ENCODE measurements at places on chromosomes 6 and 20.
A peak's percentile ranks its signal among the peaks of the same experiment; 100 is the strongest.

DNA sequence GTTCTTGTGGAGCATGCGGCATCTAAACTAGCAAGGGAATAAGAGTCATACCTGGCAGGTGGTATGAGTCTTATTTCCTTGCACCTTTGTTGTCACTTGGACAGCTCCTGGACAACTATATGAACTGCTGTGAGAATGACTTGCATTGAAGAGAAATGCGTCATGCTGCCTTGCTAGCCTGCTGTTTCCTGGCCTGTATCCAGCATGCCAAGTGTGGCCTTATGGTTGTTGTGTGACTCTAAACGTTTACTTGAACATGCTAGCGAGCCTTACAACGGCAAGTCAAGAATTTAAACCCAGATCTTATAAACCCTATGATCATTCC lies 90.4 kb downstream of the CEP162 start:
- no peak for DNase-seq

DNA sequence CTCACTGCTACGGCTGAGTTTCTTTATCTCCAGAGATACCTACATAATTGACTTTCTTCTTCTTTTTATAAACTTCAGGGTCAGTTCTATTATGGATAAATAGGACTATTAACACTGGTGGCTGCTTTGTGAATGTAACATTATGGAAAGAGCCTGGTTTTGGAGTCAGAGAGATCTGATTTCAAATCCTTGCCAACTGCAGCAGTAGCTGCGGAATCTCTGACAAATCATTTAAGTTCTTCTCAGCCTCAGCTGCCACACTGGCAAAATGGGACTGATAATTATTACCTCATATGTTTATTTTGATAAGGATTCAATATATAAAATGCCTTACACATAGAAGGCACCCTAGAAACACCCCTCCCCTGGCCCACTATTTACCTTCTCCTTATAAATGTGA lies 160.5 kb downstream of the BACH2 start:
- DNase-seq, result no peak

GRCh38 chr6:73680289-73680918 lies 15.6 kb upstream of the CD109 start:
- DNase-seq, result no peak

DNA sequence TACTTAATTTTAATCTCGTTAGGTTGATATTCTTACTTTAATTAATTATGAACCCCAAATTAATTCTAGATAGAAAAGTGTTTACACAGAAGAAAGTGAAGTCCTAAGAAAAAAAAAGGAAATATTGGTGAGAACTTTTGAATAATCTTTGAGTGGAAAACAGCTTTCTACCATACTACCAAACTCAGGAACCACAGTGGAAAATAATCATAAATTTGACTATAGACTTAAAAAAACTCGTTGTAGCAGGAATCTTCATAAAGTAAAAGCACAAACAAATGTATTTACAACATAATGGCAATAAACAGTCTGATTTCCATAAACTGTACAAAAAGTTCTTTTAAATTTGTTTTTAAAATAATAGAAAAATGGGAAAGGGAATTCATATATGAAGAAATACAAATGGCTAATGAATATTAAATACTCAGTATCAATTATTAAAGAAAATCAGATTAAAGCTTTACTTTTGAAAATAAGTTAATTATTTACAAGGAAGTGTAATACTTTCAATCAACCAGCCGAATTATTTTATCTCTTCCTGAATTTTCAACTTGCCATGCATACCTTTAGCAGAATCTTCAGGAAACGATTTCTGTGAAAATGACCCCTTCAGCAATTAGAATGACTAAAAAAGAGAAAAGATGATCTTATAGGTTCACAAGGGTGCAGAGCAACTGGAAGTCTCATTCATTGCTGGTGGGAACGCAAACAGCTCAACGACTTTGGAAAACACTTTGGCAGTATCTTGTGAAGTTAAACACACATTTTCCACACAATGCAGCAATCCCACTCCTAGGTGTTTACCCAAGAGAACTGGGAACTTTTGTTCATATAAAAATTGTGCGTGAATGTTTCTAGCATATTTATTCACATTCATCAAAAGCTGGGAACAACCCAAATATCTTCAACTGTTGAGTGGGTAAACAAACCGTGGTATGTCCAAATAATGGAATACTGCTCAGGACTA lies 38.5 kb upstream of the BMP6 start:
- DNase-seq, result no peak

- no peak for DNase-seq
Observed at GRCh38 chr6:160217073-160217472, 41.5 kb downstream of the SLC22A2 start.

DNA sequence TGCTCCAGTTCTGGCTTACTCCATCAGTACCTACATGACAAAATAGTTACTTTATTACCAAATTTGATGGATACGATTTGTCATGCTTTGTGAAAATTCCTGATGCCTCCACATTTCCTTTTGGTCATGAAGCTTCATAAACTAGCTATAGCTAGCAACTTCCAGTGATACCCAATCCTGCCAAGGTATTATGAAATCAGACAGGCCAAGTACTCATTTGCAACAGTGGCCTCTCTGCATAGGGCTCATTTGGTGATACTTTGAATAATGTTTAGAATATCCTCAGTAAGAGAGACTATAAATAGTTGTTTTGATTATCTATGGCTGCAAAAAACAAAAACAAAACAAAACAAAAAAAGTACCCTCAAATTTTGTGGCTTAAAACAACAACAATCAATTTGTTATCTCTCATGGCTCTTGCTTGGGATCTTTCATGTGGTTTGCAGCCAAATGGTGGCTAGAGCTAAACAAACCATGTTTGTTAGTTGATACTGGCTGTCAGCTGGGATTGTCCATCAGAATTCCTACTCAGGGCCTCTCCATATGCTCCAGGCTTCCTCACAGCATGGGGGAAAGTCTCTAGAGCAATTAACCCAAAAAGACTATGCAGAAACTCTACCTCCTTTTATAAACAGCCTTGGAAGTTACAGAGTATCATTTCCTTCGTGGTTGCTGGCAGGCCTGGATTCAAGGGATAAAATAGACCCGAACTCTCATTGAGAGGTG lies 10.1 kb upstream of the PRL start:
- DNase-seq, result no peak

DNA sequence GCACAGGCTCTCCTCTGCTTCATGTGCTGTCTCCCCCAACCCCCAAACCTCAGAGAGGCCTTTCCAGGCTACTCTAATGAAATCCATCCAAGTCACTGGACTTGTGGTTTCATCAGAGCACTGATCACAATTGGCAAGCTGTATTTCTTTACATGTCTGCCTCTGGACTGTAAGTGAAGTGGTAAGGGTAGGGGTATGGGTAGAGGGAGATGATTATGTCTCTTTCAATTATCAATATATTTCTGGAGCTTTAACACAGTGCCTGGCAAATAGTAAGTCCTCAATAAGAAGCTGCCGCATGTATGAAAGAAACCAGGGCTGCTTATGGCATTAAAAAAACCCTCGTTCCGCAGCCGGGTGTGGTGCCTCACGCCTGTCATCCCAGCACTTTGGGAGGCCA lies 5.4 kb downstream of the TRERF1 start:
- DNase-seq, result no peak

DNA sequence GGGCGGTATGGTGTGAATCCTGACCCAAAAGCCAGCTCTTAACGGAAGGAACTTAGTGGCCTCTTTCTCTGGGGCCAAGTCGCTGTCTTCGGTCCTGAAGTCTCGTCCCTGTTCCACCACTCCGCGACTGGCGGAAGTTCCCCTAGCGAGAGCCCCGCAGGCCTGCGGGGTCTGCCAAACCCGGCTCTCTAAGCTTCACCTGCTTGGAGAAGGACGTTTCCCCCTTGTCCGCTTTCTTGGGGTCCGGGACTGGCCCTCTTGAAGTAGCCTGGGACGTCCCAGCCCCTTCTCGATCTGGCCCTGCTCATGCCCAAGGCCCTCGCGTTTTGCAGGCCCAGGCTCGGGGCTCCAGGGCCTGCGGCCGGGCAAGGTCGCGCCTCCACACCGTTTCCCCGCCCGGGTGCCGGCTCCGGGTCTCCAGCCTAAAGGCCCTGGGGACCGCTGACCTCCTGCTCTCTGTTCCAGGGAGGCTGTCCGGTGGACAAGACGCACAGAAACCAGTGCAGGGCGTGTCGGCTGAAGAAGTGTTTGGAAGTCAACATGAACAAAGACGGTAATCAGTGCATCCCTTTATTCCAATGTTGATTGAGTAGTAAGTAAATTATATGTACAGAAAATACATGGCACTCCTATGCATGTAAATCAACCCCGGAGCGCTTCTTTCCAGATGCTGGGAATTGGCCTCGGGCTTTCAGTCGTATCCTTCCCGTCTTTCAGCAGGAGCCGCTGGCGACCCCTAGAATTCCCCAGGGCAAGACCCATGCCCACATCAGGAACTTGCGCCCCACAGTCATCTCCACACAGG lies 8.8 kb downstream of the NR2E1 start:
- no peak for DNase-seq

DNA sequence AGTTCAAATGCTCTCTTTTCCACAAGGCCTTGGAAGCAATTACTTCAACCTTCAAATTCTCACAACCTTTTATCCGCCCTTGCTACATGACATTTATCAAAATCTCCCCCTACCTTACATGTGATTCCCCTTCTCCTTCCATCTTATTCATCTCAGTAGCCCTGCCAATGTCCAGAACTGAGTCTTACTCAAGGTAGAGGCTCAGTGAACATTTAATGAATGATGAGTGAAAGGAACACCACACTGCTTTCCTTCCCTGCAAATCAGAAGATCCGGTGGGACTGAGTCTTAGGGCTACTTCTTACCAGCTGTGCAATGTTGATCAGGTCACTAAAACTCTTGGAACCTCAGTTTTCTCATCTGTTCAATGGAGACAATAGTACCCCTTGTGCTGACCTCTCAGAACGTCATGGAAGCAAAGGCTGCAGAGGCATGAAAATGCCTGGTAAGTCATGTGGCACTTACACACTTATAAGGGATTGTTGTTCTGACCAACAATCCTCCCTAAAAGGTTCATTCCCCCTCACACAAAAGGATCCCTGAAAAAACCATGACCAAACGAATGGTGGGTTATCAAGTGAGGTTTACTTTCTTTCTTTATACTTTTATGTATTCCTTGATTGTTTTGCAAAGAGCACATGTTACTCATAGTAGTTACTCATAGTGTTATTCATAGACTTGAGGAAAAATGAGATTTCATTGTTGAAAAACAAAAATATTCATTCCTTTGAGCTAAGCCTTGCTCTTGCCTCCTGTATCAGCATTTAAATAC lies 6.5 kb downstream of the MDGA1 start:
- DNase-seq, result no peak

DNA sequence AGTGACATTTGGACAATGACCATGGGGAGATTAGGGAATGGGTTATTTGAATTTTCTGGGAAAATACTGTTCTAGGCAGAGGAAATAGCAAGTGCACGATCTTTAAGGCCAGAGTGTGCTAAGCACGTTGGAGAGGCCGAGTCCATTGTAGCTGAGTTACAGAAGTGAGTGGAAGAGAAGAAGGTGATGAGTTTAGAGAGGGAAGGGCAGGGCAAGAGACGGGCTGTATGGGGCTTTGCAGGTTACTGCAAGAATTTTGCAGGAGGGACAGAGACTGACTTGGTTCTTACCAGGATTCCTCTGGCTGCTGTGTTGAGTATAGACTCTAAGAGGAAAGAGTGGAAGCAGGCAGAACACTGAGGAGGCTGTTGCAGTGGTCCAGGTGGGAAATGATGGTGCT lies 1.1 kb upstream of the NCOA3 start:
- no peak for DNase-seq

- DNase-seq, result no peak
Observed at GRCh38 chr6:121603486-121603885, 168.0 kb downstream of the GJA1 start.

- DNase-seq, result no peak
Observed at GRCh38 chr6:41098366-41098765, 25.6 kb downstream of the NFYA start.

- DNase-seq, result no peak
Observed at GRCh38 chr6:54846243-54846856, at the start of gene FAM83B. Gene FAM83B, plus strand, starts transcription at chr6:54846771. Its CDS starts 23,476 bp downstream, at chr6:54870247.

GRCh38 chr20:20487811-20488210 lies 119.9 kb downstream of the INSM1 start:
- DNase-seq, result no peak

- DNase-seq, result no peak
Observed at GRCh38 chr20:3160418-3160817, 753 bp upstream of the FASTKD5 start.

- DNase-seq, result no peak
Observed at GRCh38 chr6:150420926-150421325, 52.1 kb downstream of the IYD start.

DNA sequence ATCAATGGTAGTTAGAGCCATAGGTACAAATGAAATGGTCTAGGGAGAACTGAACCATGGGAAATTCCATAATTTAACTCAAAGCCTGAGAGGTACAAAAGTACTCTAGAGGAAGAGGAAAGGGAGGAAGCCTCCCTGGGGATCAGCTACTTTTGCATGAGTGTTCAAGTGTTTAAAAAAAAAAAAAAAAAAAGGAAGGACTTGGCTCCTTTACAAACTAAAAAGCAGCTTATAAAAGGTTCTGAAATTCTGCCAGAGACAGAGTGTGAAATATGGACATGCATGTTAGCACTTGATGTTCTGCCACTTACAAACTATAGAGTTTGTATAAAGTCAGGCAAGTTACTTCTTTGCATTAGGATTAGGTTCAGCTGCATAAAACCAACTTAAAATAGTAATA lies 290.0 kb downstream of the TBC1D7 start:
- no peak for DNase-seq

GRCh38 chr6:158213925-158214674 lies 46.0 kb downstream of the GTF2H5 start:
- peak; percentile 40 for DNase-seq

DNA sequence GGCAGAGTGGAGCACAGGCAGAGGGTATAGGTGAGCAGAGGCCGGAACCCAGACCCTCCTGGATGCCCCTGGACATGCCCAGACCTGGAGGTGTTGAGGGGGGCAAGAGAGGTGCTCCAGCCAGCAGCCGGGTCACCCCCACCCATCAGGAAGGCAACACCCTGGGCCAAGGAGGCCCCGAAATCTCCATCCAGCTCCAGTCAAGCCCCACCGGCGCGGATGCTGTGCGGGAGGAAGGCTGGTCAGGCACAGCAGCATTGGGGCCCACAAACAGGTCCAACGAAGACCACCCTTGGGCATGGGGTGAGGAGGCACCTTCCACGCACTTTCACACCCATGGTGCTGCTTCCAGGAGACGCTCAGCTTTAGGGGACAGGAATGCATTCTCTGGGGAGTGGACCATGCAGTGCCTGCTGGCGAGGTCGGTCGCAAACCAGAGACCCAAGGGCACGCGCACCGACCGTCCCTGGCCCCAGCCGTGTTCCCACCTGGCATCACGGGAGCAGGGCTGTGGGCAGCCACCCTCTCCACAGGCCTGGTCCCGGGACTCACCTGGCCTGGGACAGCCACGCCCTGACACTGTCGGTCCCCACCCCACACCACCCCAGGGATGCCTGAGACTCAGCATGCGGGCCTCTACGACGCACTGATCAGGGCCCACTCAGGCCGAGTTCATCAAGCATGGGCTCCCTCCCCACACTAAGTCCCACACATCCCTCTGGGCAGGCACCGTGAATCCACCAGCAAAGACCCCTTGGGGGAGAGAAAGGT lies 43.6 kb upstream of the ZBP1 start:
- DNase-seq, result no peak

DNA sequence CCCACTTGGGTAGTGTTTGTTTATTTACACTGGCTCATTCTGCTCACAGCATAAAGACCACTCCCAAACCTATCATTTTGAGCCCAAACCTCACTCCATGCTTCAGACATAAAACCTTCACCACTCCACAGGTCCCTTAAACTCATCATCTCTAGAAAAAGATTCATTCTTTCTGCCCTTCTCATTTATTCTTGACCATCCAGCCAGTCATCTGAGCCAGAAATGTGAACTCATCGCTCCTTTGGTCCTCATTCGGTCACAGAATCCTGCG lies 12.4 kb downstream of the TPMT start:
- DNase-seq, result no peak

- DNase-seq, result no peak
Observed at GRCh38 chr6:169539176-169539897, 162.5 kb downstream of the WDR27 start.
